ENCODE measurements at places on chromosomes 4 and X.

GRCh38 chr4:113781439-113782040 is 20.0 kb upstream of the CAMK2D start:
- DNase-seq: peak; percentile 63

- DNase-seq: no peak
Measured at GRCh38 chr4:182174979-182175378, 68.2 kb upstream of the TENM3 start.

GRCh38 chr4:106607558-106607957 is 239.0 kb upstream of the GIMD1 start:
- DNase-seq: no peak

GRCh38 chrX:111260451-111260850 is 9.8 kb downstream of the CAPN6 start:
- DNase-seq: no peak

DNA sequence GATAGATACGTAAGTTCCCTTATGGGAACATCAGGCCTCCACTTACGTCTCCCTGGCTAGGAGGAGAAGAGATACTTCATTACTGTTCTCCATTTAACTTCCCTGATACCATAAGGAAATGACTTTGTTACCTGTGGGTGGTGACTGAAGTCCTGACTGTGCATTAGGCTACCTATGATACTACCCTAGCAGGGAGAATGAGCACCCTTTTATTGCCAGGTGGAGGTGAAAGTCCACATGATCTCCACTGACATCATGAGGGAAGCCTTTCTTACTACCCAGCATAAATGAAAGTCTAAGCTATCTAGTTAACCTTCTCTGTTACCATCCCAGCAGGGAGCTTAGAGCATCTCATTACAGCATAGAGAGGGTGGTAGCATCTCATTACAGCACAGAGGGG is 24.4 kb upstream of the LAMTOR3 start:
- no peak for DNase-seq

GRCh38 chr4:148779771-148780170 is 337.6 kb upstream of the NR3C2 start:
- DNase-seq: no peak

DNA sequence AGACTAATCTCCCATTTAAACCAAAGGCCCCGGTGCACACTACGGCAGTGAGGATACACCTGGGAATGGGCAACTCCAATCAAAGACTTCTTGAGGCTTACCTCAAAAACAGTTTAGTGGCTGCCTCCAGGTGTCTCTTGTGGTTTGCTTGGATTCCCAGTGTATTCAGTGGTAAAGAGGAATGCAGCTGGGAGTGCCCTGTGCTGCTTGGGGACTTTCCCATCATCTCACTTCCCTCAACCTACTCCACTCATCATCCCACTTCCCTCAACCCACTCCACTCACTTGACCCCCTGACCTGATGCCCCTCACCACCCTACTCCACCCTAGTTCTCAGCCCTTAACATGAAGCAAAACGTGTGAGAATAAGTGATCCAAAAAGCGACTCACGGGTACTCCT is 177.3 kb upstream of the ETNPPL start:
- no peak for DNase-seq

DNA sequence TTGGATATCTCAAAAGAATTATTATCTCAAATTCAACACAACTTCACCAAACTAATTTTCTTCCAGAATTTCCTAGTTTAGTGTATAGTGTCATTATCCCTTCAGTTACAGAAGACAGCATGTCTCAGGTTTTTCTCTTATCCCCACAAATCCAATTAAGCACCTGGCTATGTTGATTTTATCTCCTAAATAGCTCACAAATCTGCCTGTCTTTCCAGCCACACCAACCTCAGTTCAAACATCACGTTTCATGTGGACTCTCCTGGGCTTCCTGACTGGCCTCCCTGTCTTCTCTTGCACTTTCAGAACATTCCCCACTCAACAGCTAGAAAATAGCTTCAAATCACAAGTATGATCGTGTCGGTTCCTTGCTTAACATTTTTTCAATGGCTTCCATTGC is 14.8 kb downstream of the STK32B start:
- no peak for DNase-seq

- DNase-seq: no peak
Measured at GRCh38 chr4:173365359-173365996, 5.3 kb upstream of the SAP30 start.

DNA sequence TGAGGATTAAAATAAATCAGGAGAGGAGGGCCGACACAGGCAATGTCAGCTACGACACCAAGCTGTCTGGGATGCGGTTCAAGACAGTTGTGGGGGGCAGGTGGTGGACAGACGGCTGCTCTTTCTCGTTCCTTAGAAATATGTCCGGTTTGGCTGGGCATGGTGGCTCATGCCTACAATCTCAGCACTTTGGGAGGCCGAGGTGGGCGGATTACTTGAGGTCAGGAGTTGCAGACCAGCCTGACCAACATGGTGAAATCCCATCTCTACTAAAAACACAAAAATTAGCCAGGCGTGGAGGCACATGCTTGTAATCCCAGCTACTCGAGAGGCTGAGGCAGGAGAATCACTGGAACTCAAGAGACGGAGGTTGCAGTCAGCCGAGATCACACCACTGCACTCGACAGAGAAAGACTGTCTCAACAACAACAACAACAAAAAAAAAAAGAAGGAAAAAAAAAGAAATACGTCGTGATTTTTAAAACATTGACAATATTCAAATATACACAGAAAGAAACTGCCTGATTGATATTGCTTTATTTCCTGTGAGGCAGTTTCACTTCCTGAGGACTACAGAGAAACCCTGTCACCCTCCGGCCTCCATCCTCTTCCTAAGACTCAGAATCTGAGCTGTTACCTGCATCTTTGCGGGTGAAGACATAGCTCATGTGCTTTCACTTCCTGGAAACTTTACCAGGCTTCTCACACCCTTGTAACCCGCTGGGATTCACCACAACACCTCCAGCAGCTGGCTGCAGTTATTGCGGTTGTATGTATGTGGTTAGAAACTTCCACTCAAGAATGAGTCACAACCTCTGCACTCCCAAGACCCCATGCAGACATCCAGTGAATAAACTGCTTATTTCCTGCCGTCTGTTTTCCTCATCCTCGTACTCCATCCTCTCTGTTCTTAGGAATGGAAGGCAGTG is 63.8 kb upstream of the STS start:
- peak; percentile 90 for DNase-seq

GRCh38 chrX:31228909-31229308 is 157.1 kb upstream of the FTHL17 start:
- DNase-seq: peak; percentile 44

DNA sequence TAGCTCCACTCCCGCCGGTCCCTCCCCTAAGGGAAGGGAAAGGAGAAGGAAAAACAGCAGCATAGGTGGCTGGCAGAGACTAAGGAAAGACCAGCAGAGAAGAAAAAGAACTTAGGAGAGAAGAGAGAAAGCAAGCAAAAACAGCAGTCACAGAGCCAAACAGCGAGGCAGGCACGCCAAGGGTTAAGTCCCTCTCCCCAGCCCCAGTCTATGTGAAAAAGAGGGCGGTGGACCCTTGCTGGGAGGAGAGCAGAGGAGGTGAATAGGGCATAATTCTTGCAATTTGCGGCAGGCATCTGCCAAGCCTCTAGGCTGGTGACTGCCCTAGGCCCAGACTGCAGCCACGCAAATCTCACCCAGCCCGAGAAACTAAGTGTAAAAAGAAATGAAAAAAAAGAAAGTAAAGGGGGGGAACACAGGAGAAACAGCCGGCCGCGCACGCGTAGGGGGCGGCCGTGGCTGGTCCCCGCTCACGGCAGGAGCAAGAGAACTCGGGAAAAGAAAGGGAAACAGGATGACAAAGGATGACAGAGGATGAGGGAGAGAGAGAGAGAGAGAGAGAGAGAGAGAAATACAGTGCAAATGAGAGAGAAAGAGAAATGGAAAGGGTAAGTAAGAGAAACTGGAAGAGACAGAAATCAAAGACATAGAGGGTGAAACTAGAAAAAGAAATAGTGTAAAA is 48.6 kb downstream of the MAGEA9 start:
- no peak for DNase-seq

DNA sequence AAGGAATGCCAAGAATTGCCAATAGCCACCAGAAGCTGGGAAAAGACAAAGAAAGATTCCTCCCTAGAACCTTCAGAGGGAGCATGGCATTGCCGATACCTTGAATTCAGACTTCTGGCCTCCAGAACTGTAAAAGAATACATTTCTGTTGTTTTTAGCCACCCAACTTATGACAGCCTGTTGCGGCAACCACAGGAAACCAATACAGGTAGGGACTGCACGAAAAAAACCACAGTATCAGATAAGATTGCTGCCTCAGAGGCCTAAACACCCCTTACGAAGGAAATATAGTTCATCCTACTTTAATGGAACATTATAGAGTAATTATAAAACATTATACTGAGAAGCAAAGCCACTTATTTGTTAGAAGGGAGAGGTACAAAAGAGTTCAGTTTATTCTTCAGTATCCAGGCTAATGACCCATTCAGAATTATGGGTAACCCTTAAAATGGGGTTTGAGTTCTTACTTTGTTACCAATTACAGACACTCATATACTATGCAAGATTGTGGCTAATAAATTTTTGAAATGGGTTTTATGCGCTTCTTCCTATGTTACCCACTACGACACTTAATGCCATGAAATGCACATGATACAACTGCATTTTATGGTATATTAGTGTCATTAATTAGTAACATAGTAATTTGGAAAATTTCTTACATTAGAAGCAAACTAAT is 37.4 kb upstream of the SMIM10L2A start:
- no peak for DNase-seq

GRCh38 chr4:25090516-25090915 is 59.8 kb upstream of the LGI2 start:
- no peak for DNase-seq
